Activated CD4-positive, alpha-beta T cell treated with anti-CD3 and anti-CD28 coated beads, Interleukin-2, amount 50 U/mL, for 24 hours (primary cell): ENCODE measurements at places on chromosomes 6 and 20.

GRCh38 chr6:156780102-156780641 is 3.0 kb downstream of the ARID1B start:
- no peak for DNase-seq

GRCh38 chr20:50572938-50573777 is 63.0 kb downstream of the PTPN1 start:
- no peak for DNase-seq

GRCh38 chr6:89944826-89945407 is 50.6 kb downstream of the GJA10 start:
- DNase-seq: no peak

- no peak for DNase-seq
Observed at GRCh38 chr20:24479595-24479994, 10.2 kb downstream of the SYNDIG1 start.

DNA sequence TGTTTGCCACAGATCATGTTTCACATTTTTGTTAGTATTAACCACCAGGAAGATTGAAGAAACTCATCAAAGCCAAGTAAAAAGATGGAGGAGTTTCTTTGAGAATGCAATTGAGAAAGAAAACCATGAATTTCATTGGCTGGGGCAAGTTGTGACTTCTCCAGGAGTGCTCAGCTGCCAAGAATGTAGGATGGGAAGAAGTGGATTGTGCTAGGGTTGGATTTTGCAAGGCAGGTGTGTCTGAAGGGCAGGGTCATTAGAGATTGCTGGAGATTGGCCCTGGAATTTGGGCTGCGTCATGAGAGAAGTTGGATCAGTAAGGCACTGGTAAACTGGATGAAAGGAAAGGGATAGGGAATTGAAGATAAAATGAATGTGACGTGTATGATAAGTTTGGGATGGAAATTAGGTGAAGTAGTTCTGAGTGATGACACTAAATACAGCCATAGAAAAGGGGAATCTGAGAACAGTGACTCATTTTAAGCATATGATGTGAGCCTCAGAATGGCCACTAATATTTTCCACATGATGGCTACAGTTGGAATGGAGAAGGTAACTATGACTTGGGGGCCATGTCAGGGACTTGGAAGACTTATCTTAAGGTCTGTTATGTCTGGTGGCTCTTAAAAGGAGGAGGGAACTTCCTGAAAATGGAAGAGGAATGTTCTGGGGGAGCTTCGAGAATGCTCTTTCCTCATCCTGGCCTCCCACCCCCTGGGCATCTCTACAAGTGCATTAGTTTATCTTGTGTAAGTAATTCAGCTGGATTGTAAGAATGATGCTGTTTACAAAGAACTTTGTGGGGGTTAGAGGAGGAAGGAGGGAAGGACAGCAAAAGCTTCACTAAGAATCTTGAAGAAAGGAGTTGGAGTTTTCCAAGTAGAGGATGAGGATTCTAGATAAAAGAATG is 27.8 kb upstream of the ERVFRD-1 start:
- no peak for DNase-seq

- no peak for DNase-seq
Observed at GRCh38 chr20:9995510-9996272, 39.1 kb upstream of the ANKEF1 start.
